ENCODE measurements at places on chromosomes 4 and X.
A peak's percentile ranks its signal among the peaks of the same experiment; 100 is the strongest.

DNA sequence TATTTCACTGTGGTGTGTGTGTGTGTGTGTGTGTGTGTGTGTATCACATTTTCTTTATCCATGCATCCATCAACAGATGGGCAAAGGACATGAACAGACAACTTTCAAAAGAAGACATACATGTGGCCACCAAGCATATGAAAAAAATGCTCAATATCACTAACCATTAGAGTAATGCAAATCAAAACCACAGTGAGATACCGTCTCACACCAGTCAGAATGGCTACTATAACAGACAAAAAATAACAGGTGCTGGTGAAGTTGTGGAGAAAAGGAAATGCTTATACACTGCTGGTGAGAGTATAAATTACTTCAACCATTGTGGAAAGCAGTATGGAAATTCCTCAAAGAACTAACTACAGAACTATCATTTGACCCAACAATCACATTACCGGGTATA lies 83.4 kb downstream of the PALLD start:
- no peak for DNase-seq

DNA sequence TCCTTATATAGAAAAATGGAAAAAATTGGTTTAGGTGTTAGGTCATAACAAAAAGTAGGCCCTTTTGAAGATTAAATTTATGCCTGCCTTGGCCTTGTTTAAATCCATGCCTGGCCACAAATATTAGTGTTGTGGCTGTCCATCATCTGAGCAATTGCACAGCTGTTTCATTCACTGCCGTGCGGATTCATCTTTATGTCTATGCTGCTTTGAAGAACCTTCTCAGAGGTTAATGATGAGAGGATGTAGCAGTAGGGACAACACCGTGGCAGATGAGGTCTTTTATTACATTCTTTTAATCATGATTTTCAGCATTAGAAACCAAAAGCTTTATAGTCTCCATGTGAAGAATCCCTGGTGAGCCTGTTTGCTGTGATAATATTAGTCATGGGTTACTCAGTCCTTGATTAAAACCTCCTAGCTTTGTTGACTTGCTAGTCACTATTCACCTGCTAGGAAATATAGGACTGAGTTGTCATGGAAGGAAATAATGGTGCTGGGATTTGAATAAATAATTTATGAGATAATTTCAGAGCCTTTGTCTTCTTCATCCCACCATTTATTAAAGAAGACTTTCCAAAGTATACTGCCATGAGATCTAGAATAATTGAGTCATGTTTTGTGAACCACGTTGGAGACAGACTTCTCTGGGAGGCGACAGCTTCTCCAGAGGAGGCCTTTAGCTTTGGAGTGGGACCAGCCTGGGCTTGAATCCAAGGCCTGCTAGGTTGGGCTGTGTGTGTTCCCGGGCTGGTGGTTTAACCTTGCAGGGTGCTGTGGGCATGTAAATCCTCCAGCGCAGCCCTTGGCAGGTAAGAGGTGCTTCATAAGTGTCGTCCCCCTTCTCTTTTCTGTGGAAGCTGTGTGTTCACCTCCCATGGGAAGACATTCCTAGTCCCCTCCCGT lies 53.5 kb downstream of the PTTG2 start:
- DNase-seq: no peak

DNA sequence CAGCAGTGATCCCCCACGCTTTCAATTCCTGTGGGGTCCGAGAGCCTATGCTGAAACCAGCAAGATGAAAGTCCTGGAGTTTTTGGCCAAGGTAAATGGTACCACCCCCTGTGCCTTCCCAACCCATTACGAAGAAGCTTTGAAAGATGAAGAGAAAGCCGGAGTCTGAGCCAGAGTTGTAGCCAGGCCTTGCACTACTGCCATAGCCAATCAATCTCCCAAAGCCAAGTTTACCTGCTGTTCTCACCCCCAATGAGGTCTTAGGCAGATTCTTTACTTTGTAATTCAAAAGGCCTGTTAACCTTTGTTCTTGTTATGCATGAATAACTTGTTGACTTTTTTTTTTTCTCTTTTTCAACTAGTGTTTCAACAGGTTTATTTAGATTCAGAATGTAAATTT lies 4.0 kb downstream of the MAGEB2 start:
- DNase-seq: no peak

DNA sequence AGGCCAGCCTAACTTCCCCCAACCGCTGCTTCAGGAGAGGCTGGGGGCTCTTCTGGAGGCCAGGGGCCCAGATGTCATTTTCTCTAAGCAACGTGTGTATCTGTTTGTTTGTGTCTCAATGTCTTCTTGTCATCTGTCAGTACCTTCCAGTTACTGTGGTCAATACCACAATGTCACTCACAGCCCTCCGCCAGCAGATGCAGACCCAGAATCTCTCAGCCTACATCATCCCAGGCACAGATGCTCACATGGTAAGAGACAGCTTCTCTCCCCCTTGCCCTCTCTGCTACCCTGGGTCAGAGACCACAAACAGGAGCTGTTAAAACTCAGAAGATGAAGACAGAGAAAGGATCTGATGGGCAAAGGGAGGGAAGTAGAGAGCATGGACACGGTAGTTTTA lies 5.0 kb downstream of the XPNPEP2 start:
- DNase-seq: no peak

- DNase-seq: no peak
These were observed 133.8 kb upstream of the TACR3 start for GRCh38 chr4:103853627-103854026.

DNA sequence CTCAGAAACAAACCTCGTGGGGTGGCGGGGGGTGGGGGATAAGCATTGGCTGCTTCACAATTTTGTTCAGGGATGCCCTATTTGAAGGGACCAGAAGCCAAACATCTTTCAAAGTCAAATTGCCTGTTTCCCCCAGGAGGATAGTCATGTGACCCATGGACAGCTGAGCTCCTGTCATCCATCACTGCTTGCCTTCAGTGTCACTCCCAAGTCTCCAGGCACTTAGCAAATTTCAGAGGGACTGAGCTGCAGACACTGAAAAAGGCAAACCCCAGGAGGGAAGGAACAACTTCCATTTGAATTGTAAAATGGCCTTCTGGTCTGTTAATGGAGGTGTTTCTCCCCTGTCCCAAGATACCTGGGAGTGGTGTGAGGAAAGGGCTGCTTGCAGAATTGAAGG lies 73.4 kb downstream of the FRMPD3 start:
- no peak for DNase-seq

DNA sequence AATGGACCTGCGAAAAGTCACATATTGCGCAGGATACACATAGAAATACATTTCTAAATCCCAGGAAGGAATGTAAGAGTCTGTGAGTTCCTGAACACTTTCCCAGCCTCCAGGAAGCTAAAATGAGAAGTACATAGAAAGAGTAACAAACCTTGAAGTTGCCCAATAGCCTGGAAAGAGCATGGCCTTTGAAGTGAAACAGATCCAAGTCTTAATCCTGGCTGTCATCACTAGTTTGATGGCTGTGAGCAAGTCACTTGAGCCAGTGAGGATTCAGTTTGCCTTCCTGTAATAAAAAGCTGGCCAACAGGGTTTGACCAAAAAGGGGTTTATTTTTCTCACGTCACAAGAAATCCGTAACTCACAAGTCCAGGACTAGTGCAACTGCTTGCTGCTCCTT lies 69.8 kb downstream of the ARHGEF38 start:
- DNase-seq: no peak

DNA sequence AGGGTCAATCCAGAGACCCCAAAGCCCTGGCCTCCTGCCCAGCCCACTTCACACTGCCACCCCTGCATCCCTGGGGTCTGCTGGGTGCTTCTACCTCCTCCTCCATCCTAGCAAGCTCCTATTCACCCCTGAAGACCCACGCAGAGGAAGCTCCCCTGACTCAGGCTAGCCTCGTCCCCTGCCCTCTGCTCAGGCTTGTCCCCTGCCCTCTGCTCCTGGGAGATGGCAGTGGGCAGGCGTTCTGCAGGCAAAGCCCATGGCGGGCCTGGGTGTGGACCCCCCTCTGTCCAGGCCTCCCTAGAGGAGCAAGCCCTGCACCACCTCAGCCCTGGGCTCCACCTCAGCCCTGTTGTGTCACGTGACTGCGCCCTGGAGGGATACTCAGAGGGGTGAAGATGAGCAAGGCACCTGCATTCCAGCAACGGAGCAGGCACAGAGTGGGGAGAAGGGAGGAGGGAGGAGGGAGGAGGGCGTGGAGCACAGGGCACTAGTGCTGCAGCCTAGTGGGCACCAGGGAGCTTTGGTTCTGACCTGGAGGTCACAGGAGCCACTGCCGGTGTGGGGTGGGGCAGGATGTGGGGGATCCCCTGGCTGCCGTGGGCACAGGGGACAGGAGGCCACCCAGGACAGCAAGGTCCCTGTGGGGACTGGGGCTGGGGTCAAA lies 27.6 kb upstream of the FGFR3 start:
- peak; percentile 39 for DNase-seq

All from SK-N-SH (cell line).